ENCODE measurements at places on chromosomes 4 and X.
A peak's percentile ranks its signal among the peaks of the same experiment; 100 is the strongest.

DNA sequence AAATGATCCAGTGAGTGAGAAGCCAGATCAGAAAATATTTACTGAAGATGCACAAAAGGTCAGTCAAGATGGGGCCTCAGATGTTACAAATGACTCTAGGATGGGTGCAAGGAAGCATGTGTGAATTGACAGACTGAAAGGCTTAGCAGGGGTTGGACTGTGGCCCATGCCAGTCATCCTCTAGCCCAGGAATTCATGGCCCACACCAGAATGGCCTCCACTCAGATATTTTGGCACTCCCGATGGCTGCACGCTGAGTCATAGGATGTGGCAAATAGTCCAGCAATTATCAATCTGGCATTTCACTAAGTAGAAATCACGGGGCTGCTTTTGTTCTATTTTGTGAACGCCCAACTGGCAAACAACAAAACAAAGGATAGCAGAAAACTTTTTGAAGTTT, 406.5 kb downstream of the IQCM start:
- H3K27ac ChIP-seq: no peak overlapping the region
- H3K27me3 ChIP-seq: no peaks in the 10 kb centered on the region
- no peak for DNase-seq
- H3K4me3 ChIP-seq: no peak overlapping the region
- no peaks in the 10 kb centered on the region for H3K36me3 ChIP-seq

DNA sequence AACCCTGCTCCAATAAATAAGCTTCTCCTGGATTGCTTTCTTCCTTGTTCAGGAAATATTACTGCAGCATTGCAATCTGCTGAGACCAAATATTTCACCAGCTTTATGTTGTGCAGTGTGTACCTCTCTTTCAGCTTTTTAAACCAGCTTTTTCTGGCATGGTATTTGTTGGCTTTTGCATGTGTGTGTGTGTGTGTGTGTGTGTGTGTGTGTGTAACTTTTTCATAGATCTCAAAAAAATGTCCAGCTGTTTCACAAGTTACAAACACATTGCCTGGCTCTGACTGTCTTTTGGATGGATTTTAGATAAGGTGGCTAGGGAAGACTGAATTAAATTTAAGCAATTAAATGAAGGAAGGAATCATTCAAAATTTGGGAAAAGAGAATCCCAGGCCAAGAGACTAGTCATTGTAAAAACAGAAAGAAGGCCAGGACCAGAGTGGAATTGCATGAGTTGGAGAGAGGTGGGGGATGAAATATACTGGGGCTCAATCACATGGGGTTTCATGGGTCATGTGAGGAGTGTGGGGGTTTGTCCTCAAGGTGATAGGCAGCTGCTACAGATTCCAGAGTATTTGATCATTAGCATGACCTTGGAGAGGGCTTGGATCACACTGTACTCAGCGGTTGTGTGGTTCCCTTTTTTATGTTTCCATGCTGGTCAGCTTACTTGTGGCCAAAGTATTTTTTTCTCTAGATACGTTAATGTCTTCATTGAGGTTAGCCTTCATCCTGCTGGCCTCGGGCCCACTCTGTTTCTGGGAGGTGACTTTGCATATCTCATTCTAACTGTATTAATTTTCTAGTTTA, 357.7 kb upstream of the BOD1L1 start:
- H3K27ac ChIP-seq: no peak overlapping the region

DNA sequence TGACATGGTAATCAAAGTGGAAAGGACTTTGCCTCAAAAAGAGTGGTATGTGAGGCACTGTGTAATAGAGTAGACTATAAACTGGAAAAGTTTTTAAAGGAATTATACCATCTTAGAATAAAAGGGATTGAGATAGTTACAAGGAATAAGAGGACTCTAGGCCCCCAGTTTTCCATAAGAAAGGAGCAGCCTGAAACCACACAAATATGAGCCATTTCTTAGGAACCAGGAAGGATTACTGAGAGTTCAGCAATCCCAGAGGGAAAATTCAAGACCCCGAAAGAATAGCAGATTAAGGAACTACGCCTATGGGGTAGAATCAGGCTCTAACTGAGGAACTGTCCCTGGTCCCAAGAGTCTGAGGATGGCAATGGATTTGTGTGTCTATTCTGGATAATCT, 1213.3 kb downstream of the C4orf33 start:
- H3K27me3 ChIP-seq: no peaks in the 10 kb centered on the region
- no peak overlapping the region for H3K27ac ChIP-seq
- no peaks in the 10 kb centered on the region for H3K4me1 ChIP-seq
- no peak overlapping the region for H3K4me3 ChIP-seq
- DNase-seq: no peak

GRCh38 chr4:8341691-8342090, 72.1 kb downstream of the HTRA3 start:
- no peak overlapping the region for H3K4me3 ChIP-seq
- DNase-seq: no peak
- no peak overlapping the region for H3K27ac ChIP-seq
- no peaks in the 10 kb centered on the region for H3K36me3 ChIP-seq
- no peaks in the 10 kb centered on the region for H3K4me1 ChIP-seq
- no peaks in the 10 kb centered on the region for H3K27me3 ChIP-seq

DNA sequence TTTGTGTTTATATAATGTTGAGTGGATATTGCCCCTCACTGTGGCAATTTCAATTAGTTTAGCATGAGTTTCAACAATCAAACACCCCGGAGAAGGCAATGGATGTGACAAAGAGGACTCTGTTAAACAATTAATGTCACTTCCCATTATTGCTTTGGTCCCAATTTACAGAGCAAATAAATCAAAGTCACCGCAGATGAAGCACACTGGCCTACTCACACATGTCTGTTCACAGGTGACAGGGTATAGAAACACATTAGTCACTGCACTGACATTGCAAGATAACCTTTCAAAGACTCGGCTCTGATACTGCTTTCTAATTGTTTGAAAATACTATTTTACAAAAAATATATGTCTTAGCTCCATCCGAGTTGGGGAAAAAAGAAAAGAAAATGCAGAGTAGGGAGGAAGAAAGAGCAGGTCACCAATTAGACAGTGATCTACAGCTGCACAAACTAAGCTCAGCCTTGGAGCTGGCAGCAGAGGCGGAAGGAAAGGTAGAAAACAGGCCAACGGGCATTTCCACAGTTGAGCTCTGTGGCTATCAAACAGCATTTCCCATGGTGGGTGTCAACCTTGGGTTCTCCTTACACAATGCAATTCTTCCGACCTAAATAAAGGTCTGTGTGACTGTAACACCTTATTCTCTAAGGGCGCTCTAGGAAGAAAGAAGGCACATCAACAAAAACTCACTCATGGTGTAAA, 53.9 kb downstream of the PPARGC1A start:
- no peak for DNase-seq
- H3K4me3 ChIP-seq: no peak overlapping the region
- no peaks in the 10 kb centered on the region for H3K4me1 ChIP-seq
- H3K27me3 ChIP-seq: no peaks in the 10 kb centered on the region
- no peaks in the 10 kb centered on the region for H3K36me3 ChIP-seq

GRCh38 chr4:6938647-6939271, 29.1 kb downstream of the TBC1D14 start:
- DNase-seq: no peak
- peaks cover 15% of the 10 kb centered on the region for H3K36me3 ChIP-seq
- no peak overlapping the region for H3K27ac ChIP-seq
- no peaks in the 10 kb centered on the region for H3K27me3 ChIP-seq
- no peak overlapping the region for H3K4me3 ChIP-seq

DNA sequence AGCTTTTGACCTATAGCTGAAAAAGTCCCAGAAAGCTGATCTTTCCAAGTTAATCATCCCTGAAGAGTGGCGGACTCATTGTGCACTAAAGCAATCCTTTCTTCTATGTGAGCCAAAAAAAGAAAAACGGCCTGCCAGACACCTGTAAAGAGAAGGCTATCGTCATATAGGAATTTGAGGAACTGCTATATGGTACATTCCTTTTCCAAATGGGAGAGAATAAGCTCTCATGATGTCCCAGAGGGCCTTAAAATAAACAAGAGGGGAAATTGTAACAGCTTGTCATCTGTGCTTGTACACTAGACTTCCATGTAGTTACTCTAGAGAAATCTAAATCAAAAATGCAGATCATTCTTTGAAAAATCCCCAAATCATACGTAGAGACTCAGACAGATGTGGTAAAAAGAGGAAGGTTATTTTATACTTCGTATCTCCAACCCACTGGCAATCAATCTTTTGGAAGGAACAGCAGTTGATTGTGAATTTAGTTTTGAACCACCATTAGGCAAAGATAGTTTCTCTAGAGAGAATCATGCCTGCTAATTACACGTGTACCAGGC, 26.1 kb downstream of the GPR174 start:
- no peak for DNase-seq
- peak overlapping the region; percentile 80 for H3K27ac ChIP-seq
- H3K4me1 ChIP-seq: peaks cover 49% of the 10 kb centered on the region

- peak overlapping the region; percentile 96 for H3K4me3 ChIP-seq
- H3K4me1 ChIP-seq: peaks cover 37% of the 10 kb centered on the region
- H3K36me3 ChIP-seq: peaks cover 3% of the 10 kb centered on the region
- DNase-seq: no peak
- peaks cover 5% of the 10 kb centered on the region for H3K27me3 ChIP-seq
Observed at GRCh38 chr4:26856906-26857277, 3.7 kb upstream of the STIM2 start.

DNA sequence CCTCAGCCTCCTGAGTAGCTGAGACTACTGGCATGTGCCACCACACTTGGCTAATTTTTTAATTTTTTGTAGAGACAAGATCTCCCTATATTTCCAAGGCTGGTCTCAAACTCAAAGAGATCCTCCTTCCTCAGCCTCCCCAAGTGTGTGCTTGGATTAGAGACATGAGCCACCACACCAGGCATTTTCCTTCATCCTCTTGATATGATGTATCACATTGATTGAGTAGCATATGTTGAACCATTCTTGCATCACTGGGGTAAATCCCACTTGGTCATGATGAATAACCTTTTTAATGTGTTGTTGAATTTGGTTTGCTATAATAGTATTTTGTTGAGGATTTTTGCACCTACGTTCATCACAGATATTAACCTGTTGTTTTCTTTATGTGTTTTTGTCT, 24.2 kb upstream of the PPM1K start:
- DNase-seq: no peak
- H3K27ac ChIP-seq: no peak overlapping the region
- peaks cover 5% of the 10 kb centered on the region for H3K36me3 ChIP-seq
- peaks cover 46% of the 10 kb centered on the region for H3K27me3 ChIP-seq

- no peak for DNase-seq
- no peaks in the 10 kb centered on the region for H3K27me3 ChIP-seq
- H3K4me1 ChIP-seq: no peaks in the 10 kb centered on the region
Observed at GRCh38 chr4:8835521-8836365, 35.9 kb downstream of the HMX1 start.

GRCh38 chr4:15173251-15173650, 171.0 kb downstream of the CPEB2 start:
- no peak for DNase-seq
- no peaks in the 10 kb centered on the region for H3K36me3 ChIP-seq
- H3K4me3 ChIP-seq: no peak overlapping the region
- H3K27ac ChIP-seq: no peak overlapping the region

DNA sequence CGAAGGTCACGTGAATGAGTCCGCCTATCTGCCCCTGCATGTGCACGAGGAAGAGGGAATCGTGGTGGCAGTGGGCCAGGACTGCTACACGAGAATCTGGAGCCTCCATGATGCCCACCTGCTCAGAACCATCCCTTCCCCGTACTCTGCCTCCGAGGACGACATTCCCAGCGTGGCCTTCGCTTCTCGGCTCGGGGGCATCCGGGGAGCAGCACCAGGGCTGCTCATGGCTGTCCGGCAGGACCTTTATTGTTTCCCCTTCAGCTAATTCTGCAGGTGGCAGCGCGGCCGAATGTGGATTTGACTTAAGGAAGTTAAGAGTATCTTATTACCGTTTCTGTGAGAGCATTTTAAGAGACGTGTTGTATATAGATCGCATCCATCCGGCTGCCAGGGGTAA, 1.2 kb downstream of the DCAF4L1 start:
- H3K36me3 ChIP-seq: no peaks in the 10 kb centered on the region
- peaks cover 7% of the 10 kb centered on the region for H3K4me1 ChIP-seq
- peaks cover 6% of the 10 kb centered on the region for H3K27me3 ChIP-seq

DNA sequence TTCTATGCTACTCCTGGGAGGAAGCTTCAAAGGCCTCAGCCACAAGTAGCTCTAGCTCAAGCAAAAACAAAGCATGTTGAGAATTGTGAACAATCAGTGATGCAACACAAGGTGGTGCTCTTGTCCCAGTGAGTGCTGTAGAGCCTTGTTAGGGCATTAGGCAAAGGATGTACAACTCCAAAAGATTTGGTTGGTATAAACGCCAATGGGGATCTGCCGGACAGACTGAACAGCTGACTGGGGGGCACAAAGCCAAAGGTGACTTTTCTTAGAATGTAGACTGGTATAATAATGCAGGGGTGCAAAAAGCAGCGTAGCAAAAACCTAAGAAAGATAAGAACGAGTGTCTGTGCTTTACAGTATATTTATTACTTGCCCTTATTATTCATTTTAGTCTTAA, 62.6 kb upstream of the ALB start:
- peak; percentile 58 for DNase-seq
- H3K27ac ChIP-seq: no peak overlapping the region
- no peaks in the 10 kb centered on the region for H3K36me3 ChIP-seq
- no peak overlapping the region for H3K4me3 ChIP-seq

DNA sequence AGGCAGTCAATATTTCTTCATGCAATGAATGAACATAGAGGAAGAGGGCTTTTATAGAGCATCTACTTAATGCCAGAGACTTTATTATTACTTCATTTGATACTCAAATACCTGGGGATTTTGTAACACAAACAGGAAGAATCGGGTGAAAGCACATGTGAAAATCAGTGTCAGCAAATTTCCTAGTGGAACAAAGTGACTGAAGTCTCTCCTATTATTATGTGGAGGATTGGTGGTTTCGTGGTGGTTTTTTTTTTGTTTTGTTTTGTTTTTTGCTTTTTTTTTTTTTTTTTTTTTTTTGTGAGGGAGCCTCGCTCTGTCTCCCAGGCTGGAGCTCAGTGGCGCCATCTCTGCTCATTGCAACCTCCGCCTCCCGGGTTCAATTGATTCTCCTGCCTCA, 207.0 kb downstream of the RRAGB start:
- no peak overlapping the region for H3K4me3 ChIP-seq
- no peak for DNase-seq
- H3K27ac ChIP-seq: no peak overlapping the region
- no peaks in the 10 kb centered on the region for H3K36me3 ChIP-seq
- no peaks in the 10 kb centered on the region for H3K4me1 ChIP-seq

GRCh38 chr4:116829187-116829586, 256.2 kb downstream of the TRAM1L1 start:
- H3K4me1 ChIP-seq: no peaks in the 10 kb centered on the region
- no peaks in the 10 kb centered on the region for H3K27me3 ChIP-seq
- no peak for DNase-seq

DNA sequence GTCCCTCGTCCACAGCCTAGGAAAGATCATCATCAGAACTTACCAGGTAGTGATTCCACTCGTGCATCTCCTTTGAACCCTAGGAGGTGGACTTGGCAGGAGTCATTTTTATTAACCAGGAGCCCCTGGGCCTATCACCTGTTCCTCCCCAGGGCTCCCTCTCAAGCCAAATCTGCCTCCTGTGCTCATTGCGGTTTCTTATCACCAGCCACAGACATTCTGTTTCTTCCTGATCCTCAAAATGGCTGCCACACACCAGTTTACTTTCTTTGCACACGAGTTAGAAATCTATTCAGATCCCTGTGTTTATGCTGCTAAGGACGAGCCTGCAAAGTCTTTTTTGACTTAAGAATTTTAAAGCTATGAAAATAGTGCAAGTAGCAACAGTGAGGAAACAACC, 354.5 kb upstream of the BOD1L1 start:
- no peaks in the 10 kb centered on the region for H3K27me3 ChIP-seq
- no peaks in the 10 kb centered on the region for H3K36me3 ChIP-seq
- H3K27ac ChIP-seq: no peak overlapping the region
- DNase-seq: no peak
- H3K4me1 ChIP-seq: no peaks in the 10 kb centered on the region
